Activated T-cell treated with anti-CD3 and anti-CD28 coated beads, Interleukin-2, amount 50 U/mL, for 48 hours (primary cell): ENCODE measurements at places on chromosomes 5 and 9.

DNA sequence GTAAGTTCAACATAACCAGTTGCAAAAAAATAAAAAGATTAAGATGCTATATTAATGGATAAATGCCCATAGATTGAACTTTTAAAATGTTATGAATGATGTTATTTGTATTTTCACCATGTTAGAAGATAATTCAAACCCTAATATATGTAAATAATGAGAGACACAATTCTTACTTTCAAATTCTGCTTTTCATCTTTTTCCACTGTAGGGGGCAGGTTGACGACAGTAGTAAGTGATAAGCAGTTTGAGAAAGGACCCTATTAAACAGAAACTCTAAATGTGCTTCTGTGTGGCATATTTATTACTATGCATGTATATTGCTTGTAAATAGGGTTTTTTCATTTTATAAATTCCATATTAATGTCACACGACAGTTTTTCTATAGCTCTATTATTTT lies 591.1 kb downstream of the SEMA5A start:
- no peak for DNase-seq

DNA sequence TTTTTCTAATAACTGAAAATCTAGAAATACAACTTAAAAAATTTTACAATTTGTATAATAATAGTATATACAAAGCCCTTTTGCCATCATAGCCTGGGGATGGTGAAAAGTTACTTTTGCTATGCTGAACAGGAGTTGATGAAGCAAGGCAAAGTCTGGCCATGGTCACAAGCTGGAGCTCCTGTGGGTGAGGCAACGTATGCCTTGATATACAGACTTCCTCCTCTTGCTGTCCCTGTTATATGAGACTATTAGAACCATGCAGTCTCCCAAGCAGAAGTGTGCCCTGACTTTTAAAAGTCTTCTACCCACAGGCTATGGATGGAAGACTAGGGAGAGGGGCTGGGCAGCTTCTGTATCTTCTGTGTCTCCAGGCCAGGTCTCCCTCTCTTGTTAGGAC lies 15.7 kb downstream of the FAM151B start:
- no peak for DNase-seq

GRCh38 chr9:111712369-111712768 lies 51.0 kb downstream of the GNG10 start:
- DNase-seq = no peak

DNA sequence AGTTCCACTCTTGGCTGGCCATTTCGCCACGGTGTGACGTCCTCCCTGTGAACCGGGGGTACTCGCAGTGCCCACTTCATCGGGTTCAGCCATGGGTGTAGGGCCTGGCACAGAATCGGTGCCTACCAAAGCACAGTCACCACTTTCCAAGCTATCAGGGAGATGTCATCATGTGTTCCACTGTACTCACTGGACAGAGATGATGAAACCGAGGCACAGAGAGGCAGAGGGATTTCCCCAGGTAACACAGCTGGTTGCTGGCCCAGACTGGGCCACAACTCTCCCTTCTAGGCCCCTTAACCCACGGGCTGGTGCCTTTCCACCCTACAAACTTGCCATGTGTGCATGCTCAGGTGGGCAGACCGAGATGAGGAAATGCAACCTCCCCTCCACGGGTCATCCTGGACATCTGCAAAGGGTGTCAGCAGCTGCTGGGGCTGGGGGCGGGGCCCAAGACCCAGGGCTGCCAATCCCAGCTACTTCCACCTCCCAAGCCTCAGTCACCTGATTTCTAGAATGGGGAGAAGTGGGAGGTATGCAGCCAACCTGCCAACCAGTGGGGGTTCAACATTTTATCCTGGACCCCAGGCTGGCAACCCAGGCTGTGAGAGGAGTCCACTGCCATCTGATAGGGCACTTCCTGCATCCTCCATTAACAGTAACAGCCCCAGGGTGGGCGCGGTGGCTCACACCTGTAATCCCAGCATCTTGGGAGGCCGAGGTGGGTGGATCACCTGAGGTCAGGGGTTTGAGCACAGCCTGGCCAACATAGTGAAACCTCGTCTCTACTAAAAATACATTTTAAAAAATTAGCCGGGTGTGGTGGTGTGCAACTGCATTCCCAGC lies 893 bp upstream of the SH2D3C start:
- DNase-seq = peak; percentile 76

DNA sequence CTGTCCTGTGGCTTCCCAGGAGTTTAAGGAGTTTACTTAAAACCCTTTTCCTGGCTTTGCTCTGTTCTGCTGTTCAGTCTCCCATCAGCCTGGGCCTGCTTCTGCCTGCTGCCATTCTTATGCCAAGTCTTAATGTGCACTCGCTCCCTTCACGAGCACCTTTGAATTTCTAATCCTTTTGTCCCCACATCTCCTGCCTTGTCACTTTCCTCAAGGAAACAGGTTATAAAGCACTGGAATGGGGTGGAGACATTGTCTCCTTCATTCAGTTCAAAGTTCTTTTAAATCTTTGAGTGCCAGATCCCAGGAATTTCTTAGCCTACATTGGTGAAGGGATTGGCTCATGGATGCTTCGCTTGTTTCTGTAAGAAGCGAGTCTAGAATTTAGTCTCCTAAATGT lies 87.2 kb upstream of the LIFR start:
- no peak for DNase-seq

DNA sequence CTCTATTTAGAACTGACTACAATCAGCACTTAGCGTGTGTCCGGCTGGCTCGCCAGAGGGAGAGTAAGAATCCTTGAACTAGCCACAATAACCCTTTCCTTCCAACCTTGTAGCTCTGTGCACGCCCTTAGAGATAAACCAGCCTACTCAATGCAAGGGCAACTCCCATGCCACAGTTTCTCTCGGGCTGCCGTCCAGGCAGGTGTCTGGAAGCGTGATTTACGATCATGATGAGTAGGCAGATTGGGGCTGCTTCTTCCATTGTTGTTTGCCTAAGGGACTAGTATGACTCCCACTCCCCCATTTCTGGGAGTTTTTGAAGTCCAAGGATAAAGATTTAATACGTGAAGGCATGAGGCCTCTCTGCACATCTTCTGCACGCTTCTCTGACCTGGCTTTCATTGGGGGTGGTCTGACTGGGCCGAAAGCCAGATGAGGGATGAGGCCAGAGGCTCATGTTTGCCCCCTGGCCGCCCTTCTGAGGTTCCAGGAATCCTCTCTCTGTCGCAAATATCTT lies 134.0 kb upstream of the MYO10 start:
- no peak for DNase-seq

GRCh38 chr5:91288118-91288916 lies 94.8 kb downstream of the ARRDC3 start:
- DNase-seq = no peak

GRCh38 chr5:159341906-159342310 lies 11.6 kb upstream of the IL12B start:
- DNase-seq = peak; percentile 55

DNA sequence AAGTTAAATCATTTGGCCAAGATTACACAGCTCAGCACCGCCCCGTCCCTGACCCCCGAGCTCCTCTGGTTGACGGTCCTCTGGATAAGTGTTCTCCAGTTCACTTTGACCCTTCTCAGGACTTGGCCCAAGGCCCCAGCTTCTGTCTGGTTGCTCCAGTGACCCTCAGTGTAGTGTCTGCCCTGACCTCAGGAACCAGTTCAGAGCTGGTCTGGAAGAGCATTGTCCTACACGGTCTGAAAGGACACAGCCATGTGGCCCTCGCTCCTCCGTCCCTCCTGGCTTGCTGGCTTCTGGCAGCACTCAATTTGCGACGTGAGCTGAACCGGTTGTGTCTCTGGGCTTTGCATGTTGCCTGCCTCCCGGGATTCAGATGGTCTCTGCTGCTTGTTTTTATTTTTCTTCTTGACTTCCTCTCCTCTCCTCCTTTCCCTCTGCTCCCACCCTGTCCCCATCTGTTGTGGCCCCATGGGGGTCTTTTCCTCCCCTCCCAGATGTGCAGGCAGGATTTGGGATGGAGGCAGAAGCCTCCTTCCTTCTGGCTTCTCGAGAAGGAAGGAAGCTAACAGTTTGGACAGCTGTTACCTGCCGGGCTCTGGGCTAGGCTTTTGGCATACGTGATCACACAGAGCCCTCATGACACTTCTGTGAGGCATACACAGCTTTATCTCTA lies 72.0 kb downstream of the PPARGC1B start:
- no peak for DNase-seq
